ENCODE measurements at places on chromosomes 16 and 17.
A peak's percentile ranks its signal among the peaks of the same experiment; 100 is the strongest.

- no peak for DNase-seq
These were observed 37.2 kb downstream of the GRIN2C start for GRCh38 chr17:74822335-74822938.

GRCh38 chr17:2137342-2138098 is 82.6 kb downstream of the HIC1 start:
- peak; percentile 18 for DNase-seq

DNA sequence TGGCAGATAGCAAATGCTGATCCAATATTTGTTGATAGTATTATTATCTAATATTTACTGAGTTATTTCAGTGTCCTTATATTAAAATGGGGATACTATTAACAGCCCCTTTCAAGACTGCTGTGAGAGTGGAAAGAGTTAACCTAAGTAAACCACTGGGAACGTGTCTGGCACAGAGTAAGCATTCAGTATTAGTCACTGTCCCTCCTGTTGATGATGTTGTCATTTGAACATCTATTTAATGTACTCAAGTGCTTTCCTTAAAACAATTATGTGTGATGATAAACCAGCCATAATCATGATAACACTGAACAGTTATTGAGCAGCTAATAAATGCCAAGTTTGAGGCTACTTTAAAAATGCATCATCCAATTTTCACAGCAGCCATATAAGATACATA is 135.7 kb upstream of the XYLT1 start:
- DNase-seq = no peak

DNA sequence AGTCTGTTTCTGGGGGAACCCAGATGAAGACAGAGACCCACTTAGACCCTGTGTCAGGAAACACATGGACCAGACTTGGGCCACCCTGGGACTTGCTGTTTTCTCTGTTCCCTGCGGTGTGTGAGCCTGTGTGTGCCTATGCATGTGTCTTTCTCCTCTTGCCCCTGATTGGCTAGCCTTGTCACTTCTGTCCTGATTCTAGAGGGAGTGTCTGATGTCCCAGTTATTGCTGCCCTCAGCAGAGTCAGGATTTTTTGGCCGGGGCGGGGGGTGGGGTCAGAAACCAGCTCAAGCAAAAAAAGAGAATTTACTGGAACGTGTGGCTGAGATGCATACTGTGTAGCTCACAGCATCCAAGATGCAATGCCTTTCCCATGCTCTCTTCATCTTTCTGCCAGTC is 30.5 kb downstream of the PLCG2 start:
- no peak for DNase-seq

DNA sequence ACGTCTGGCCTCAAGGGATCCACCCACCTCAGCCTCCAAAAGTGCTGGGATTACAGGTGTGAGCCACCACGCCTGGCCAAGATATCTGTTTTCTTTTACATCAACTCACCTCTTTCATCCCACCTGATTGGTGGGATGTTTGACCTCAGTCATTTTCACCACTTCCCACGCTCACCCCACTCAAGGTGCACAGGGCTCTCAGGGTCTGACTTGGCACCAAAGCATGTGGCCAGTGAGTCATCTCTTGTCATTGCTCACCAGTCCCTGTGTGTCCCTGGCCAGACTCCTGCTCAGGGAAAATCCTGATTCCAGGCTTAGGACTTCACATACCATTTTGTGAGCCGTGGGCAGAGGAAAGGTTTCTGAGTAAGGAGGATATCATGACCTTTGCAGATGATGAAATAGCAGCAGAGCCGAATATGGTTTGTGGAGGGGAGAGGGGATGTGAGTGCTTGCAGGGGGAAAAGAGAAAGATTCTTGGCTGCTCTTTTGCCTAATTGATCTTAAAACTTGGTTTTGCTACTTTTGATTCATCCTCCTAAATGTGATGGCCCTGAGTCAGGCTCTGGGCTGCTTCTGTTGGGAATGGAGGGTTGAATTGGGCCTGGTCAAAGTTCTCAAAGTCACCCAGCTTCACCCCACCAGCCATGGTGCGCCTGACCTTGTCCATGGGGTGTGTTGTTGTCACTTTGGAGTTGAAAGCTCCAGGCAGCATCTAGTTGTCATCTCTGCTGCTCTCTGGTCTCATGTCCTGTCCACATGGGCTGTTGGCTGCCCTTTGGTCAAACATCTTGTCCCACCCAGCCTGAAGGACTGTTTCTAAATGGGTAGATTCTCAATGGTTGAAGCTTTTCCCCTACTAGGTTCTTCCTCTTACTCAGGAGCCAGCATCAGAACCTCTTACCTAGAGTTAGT is 6.0 kb upstream of the KCNH6 start:
- no peak for DNase-seq

- DNase-seq = peak; percentile 70
These were observed 53.5 kb downstream of the SREBF1 start for GRCh38 chr17:17783116-17783824.

DNA sequence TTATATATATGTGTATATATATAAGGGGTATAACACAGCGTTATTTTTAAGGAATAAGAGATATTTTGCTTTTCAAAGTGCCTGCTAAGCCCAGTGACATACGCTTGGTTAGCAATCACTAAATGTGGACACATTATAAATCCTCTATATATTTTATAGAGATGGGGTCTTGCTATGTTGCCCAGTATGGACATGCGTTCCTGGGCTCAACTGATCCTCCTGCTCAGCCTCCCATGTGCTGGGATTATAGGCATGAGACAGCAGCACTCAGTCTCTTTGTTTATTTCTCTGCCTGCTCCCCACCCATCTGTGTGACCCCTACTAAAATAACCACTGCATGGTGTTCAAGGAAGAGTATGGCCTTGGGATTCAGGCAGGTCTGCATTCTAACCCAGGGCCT is 63.4 kb downstream of the XYLT1 start:
- no peak for DNase-seq

GRCh38 chr16:35562471-35562870 is 2103.1 kb downstream of the TP53TG3F start:
- DNase-seq = no peak

- peak; percentile 12 for DNase-seq
These were observed 790 bp downstream of the CRHR1 start for GRCh38 chr17:45784741-45785479.

DNA sequence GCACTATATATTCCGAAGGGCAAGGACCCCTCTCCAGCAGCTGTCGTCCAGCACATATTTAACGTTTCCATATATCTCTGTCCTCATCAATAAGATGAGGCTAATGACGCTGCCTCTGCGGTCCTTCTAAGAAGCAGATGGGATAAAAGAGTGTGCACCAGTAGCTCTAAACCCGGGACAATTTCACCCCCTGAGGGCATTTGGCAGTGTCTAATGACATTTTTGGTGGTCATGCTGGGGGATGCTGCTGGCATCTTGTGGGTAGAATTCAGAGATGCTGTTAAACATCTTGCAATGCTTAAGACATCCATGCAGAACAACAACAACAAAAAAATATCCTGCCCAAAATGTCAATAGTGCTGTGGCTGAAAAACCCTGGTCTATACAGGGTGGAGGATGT is 372.9 kb downstream of the CDH13 start:
- DNase-seq = no peak

- DNase-seq = no peak
These were observed 890 bp upstream of the CLDN7 start for GRCh38 chr17:7262935-7263800.

GRCh38 chr16:62665269-62665668 is 629.0 kb upstream of the CDH8 start:
- no peak for DNase-seq

DNA sequence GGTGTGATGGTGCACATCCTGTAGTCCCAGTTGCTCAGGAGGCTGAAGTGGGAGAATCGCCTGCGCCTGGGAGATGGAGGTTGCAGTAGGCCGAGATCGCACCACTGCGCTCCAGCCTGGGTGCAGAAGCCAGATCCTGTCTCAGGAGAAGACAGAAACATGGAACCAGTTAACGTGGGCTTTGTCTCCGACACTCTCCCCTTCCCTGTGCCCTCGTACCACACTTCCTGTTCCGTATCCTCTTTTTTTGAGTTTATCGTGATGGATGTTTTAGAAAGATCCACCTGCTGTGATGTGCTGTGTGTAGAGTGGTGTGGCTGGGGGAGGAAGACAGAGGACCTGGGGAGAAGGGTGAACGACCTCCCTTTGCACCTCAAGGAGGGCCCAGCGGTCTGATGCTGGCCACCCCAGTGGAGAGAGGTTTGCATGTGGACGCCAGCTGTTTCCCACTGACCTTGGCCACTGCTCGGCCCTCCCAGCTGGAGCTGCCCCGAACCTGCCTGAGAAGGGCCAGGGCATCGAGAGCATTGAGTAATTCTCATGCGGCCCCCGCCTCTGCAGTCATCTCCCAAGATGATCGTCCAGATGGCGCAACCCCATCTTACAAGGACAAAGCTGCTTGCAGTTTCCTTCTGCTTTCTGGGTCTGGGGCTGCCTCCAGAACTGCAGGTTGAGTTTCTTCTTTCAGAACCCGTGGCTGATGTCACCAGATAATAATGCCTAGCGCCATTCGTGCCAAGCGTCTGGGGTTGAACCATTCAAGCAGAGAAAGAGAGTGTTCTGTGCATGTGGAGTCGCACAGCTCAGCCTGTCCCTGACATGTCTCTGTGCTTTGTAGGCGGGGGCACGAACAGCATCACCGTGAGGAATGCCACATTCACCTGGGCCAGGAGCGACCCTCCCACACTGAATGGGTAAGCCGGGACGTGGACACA is 126.3 kb downstream of the ABCC1 start:
- DNase-seq = peak; percentile 63

DNA sequence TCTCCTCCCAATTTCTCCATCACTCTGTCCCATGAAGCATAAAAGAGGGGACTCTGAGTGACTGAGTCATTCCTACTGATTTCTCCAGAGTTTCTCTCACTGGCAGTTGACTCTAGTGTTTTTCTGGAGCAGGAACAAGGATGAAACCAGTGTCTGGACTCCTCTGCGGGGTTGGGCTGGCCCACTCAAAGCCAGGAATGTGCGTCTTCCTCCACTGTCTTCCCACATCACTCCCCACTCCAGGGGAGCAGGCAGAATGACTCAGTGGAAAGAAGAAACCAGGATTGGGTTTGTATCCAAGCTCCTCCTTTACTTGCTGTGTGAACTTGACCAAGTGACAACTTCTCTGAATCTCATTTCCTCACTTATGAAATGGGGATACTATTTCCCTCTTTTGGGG is 497.5 kb upstream of the SALL1 start:
- no peak for DNase-seq

GRCh38 chr17:45991341-45991740 is 7.7 kb upstream of the STH start:
- no peak for DNase-seq

- no peak for DNase-seq
These were observed 32.9 kb downstream of the SRCIN1 start for GRCh38 chr17:38572669-38573365.

DNA sequence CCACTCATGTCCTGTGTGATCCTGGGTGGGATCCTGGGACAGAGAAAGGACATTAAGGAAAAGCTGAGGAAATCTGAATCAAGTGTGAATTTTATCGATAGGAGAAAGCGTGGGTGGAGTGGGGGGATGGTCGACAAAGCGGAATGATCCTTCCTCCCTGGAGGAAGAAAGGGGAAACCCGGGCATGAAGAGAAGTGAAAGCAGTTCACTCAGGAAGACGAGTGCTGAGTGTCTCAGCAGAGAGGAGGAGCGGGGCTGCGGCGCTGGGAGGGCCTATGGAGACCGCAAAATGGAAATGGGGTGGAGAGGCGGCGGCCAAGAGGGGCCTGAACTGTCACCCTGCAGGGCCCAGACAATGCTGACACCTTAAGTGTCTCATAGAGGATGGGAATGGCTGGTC is 8.7 kb downstream of the ZDHHC7 start:
- peak; percentile 28 for DNase-seq

GRCh38 chr17:39823407-39824054 is 40.6 kb downstream of the IKZF3 start:
- DNase-seq = no peak

DNA sequence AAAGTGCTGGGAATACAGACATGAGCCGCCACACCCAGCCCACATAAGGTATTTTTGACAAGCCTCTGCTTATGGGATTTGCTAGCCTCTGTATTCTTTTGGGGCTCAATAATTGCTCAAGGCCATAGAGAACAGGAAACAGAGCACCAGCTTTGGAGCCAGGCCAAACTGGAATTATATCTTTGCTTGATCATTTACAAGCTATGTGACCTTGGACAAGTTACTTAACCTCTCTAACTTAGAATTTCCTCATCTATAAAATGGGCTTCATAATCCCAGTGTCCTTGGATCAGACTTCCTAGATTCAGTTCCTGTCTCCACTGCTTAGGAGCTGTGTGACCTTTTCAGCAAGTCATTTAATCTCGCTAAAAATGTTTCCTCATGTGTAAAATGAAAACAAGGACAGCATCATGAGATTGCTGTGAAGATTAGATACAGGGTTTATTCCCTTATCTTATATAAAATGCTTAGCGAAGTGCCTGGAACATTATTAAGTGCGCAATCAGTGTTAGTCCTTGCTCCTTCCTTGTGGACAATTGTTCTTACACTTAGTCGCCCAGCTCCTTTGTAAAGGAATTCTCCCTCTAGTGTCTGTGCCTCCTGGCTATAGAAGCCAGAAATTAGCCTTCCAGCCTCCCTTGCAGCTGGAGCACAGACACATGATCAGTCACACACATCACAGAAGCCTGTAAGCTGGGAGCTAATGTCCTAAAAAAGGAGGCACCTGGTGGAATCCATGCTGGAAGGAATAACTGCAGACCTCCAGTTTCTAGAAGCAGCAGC is 16.6 kb downstream of the KRT9 start:
- DNase-seq = no peak

DNA sequence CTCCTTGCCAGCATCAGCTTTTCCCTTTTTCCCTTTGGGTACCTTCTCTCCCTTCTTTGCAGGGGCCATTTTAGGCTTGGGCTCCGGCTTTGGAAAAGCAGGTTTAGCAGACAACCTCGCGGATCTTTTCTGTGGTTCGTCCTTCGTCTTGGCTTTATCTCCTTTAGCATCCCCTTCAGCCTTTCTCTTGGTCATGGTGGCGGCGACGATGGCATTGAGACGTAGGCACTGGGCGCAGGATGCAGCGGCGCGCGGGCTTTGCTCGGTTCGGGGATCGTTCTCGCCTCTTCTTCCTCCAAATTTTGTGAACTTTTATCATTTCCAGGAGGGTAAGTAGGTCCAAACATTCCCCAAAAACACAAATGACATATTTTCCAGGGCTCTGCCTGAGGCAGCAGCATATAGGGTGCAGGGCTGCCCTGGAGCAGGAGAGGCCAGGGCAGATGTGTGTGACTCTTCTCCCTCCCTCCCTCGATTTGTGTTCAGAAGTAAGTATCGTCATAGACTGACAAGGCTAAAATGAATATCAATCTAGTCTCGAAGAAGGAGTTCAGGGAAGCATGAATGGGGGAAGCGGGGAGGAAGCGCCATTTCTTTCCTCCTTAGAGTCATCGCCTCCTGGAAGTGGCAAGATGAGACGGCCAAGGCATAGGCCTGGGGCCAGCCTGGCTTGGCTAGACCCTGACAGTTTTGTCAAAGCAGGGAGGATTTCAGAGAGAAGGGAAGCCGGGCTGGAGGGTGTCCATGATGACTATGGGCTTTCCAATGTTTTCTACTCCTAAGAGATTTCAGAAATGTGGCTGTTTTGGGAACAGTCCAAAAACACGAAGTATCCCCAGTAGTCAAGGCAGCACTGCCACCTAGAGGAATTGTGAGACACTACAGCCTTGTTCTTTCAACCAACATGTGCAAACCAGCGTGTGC is 13.2 kb downstream of the CHCT1 start:
- peak; percentile 65 for DNase-seq

GRCh38 chr16:85616607-85617321 is 3.6 kb downstream of the GSE1 start:
- peak; percentile 43 for DNase-seq

- peak; percentile 76 for DNase-seq
These were observed 45.6 kb downstream of the PRMT7 start for GRCh38 chr16:68356249-68356918.

All from CD4-positive, alpha-beta T cell treated with Interferon alpha-2 for 1 hour (primary cell).